Renal cortical epithelial cell (primary cell): ENCODE measurements at places on chromosomes 2 and 18. TPM values are rescaled to one million over a fixed set of nuclear protein-coding genes. Genes with fewer than 3 reads are reported as not detected.

DNA sequence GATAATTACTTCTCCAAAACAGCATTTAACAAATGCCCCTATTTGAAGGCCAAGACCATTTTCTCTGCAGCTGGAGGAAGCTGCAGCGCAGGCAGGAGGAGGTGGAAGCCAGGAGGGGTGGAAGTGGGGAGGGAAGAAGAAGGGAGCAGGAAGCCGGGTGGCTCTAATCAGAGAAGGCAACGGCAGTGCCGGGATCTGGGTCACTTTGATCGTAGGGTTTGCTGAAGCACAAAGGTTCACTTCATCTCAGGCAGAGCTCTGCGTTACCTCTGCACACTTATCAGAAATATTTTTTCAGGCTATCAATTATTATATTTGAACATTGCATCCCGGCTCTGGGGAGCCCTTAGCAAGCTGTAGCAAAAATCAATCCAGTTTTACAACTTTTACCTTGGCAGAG is 315.8 kb upstream of the POU3F3 start:
- DNase-seq, result no peak

The GMCL1 gene
- total RNA-seq, result 4.9 and 22.7 TPM in 2 replicates

- no peak for DNase-seq
Observed at GRCh38 chr2:729376-729861, 52.2 kb upstream of the TMEM18 start.

DNA sequence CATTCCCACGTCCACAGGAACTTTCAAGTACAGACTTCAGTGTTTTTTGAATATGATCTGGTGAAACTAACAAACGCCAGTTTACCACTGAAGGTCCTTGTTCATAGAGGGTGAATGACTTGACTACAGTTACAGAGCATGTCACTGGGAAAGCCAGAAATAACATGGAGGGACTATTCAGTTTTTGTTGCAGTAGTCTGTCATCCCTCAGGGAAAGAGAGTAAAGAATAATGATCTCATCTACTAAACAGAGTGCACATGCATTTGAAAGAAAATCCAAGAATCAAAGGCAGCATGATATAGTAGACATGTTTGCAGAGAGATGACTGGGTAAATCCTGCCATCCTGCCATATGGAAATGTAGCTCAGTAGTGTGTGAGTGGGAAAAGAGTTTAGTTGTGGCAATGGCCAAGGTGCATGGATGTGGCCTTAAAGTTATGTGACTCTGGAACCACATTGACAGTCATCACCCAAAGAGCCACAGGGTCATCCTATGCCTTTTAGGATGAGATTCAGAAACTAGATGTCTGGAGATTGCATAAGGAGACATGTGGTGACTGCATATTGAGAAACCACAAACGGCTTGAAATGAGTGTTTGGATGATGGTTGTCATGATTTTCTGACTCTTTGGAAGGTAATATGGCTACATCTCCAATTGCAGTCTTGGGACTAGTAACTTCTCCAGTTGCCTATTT is 125.3 kb upstream of the ZEB2 start:
- DNase-seq, result no peak

- DNase-seq, result no peak
Observed at GRCh38 chr18:77749089-77749488, 499.4 kb downstream of the GALR1 start.

DNA sequence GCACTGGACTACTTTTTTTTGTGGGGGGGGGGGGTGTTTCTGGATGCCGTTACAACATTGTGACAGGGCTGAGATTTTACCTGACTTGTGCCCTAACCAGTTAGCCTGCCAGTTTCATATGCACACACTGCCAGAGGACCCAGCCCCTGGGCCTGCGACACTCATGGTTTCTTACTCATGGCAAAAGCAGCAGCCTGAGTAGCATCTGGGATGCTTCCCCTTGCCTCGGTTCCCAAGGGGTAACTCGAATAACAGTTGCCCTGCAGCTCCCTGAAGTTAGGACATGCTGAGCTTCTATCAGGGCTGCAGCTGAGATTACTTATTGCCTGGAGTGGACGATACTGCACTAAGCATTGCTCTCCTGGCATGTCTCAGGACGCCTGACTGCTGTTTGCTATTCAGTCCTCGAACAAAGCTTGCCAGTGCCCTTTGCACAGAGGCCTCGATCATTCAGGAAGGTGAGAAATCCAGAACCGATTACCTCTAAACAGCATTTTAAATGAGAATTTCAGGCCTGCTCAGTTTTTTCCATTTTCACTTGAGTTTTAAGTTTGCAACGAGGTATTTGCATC is 47.9 kb downstream of the TRPM8 start:
- no peak for DNase-seq

DNA sequence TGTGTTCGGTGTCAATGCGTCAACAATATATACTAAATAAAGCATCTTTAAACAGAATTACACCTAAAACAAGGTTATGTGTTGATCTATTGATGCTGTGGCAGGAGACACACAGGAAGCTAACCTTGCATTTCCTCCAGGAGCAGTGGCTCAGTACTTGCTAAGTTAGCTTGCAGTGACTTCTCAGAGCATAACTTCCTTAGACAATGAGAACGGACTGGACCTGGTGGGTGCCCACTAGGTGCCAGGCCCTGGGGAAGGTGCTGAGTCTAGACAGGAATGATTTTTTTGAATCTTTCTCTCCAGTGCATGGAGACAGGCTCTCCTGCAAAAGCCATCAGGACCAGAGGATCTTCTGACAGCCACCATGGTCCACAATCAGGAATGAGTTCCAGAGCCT is 73.8 kb upstream of the MGAT4A start:
- no peak for DNase-seq

The STPG4 gene
- 0.20 and 0.52 TPM in 2 replicates for total RNA-seq

DNA sequence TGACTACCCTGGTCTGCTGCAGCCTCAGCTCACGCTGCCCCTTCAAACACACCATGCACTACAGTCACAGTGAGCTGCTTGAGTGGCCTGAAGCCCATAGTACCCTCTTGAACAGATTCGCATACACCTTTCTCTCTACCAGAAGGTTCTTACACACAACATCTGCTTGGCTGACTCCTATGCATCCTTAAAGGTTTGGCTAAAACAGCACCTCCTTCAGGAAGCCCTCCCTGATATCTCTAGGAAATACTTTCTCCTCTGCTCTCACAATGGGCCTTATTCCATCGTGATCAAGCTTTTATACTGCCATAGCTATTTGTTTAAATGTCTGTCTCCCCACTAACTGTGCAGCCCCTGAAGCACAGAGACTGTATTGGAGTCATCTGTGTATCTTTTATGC is 31.5 kb downstream of the TGFBRAP1 start:
- no peak for DNase-seq

DNA sequence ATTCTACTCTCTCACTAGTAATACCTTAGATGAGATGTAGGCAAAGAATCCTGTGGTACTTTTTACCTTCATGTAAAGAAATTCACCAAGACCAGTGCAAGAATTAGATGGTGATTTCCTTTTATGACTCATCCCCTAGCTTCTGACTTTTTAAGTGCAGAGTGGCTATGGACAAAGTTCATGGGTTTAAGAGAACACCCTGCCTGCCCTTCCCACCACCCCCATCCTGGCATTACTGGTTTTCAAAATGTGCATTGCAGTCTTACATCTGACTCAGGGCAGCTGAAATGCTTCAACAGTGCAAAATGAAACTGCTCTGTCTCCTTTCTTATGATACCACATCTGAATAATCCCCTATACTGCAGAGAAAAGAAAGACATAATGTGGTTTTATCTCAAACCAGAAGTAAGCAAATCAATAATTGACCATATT is 22.6 kb downstream of the MAIP1 start:
- peak; percentile 97 for DNase-seq

GRCh38 chr2:66041902-66042657 is 392.8 kb upstream of the MEIS1 start:
- DNase-seq, result no peak

The LGALSL gene
- total RNA-seq, result 4.6 and 16.0 TPM in 2 replicates

GRCh38 chr2:18425210-18425703 is 135.2 kb downstream of the RDH14 start:
- peak; percentile 69 for DNase-seq

DNA sequence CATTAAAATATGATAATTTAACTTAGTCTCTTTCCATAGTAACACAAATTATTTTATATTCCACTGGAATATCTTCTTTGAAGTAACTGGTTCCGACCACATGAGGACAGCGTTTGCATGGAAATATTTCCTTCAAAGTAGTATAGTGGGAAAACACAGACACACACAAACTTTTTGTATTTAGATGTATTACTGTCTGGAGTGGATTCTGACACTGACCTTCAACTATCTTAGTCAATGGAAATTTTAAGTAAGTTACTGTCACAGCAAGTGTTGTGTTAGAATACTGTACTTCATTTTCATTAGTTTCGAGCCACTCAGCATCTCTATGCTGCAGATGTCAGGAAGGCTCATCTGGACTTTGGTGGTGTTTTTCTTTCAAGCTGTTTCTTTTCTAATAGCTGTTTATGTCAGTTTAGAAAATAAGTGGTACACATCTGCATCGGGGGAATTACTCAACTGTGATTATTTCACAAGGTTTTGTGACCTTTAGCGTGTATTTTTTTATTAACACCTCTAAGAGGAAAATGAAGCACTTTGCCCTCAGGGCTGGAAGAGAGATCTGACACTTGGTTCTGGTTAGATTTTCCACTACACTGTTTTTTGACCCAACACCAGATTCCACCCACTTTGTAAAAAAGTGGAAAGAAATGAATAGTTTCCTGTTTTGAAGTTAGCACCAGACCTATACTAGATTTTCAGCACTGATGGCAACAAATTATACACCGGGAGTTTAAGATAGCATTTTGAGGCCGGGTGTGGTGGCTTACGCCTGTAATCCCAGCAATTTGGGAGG is 18.9 kb upstream of the THOC1 start:
- DNase-seq, result peak; percentile 35

The GTF2A1L gene
- total RNA-seq, result 0.50 TPM in 1 of 2 replicates, not detected in the other

- no peak for DNase-seq
Observed at GRCh38 chr2:215879977-215880940, 133.1 kb downstream of the MREG start.

DNA sequence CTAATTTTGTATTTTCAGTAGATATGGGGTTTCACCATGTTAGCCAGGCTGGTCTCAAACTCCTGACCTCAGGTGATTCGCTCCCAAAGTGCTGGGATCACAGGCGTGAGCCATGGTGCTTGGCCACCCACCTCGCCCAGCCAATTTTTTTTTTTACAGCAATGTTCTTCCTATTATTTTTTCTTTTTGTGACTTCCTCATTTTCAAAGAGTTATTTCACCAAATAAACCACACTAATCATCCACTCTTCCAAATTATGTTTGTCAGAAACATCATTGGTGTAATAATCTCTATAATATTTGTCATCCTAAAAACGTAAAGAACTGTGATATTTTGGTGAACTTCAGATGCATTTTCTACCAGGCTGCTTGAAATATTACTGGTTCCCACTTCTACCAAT is 16.3 kb upstream of the PDCL3 start:
- DNase-seq, result no peak

The DNER gene
- total RNA-seq, result 1.2 TPM in 1 of 2 replicates, not detected in the other
